ENCODE measurements at places on chromosomes 12 and 14. TPM values are rescaled to one million over a fixed set of nuclear protein-coding genes. Genes with fewer than 3 reads are reported as not detected.

The ARL6IP4 gene
- 203 TPM for total RNA-seq

The ASIC1 gene
- total RNA-seq = 1.5 TPM

The CABP1 gene
- total RNA-seq = not detected

The ARHGEF40 gene
- total RNA-seq = 31.1 TPM

The TRIM9 gene
- total RNA-seq = 0.17 TPM

The STAT6 gene
- 64.7 TPM for total RNA-seq

The PROX2 gene
- total RNA-seq = not detected

The CCDC85C gene
- 9.7 TPM for total RNA-seq

The NRXN3 gene
- 0.15 TPM for total RNA-seq

The HNF1A gene
- not detected for total RNA-seq

The MEG3 gene
- 82.7 TPM for total RNA-seq

The ABHD12B gene
- under 0.01 TPM for total RNA-seq

The CCNT1 gene
- 12.5 TPM for total RNA-seq

Measured in bronchus fibroblast of lung (primary cell).